Uterus (tissue), 4 donors: ENCODE measurements at places on chromosomes 12 and 14. TPM values are rescaled to one million over a fixed set of nuclear protein-coding genes. Genes with fewer than 3 reads are reported as not detected.

GRCh38 chr12:49962861-49963765 lies 1.4 kb downstream of the AQP5 start:
- DNase-seq, result no peak

Gene CFAP54
- 7.1 TPM for total RNA-seq

GRCh38 chr14:22556990-22557623 lies 31.9 kb downstream of the DAD1 start:
- DNase-seq, result peak; percentile 85

- DNase-seq, result no peak
These were observed 263 bp downstream of the RCOR1 start for GRCh38 chr14:102592763-102593060.

- DNase-seq, result peak; percentile 66
These were observed 36.3 kb upstream of the NPFF start for GRCh38 chr12:53543539-53543938.
